ENCODE measurements at places on chromosomes 5 and 9.

DNA sequence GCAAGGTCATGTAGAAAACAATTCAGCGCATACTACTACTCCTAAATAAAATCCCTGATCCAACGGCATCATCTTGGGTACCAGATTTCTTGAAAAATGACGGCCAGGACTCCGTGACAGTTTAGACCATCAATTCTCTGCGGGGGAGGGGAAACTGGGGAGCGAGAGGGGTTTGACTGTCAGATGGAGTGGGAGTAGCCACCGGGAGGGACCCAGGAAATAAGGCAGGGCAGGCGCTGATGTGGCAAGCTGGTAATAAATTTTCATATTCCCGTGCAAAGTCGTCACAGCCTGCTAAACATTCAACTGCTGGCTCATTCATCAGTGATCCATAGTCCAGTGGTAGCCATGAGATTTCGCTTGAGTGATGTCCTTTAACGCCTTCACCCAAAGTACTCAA is 457 bp upstream of the CDH18 start:
- no peak for DNase-seq

GRCh38 chr9:87464992-87465378 is 32.7 kb upstream of the DAPK1 start:
- DNase-seq: no peak

DNA sequence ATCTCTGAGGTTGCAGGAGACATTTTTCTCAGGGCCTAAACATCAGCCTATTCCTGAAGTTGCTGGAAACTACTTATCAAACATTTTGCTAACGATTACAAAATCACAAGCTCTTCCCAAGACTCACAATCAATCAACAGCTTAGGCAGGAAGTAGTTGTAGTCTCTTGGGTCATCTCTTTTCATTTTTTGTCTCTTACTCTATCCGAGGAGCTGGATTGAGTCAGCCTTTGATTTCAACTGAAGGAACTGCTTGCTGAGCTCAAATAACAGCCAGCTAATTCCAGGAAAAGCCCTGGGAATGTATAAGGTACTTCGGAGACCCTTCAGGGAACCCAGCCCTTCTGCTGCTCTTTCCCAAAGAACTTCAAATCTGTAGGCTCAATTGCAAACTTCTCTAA is 398.9 kb downstream of the PLK2 start:
- no peak for DNase-seq

DNA sequence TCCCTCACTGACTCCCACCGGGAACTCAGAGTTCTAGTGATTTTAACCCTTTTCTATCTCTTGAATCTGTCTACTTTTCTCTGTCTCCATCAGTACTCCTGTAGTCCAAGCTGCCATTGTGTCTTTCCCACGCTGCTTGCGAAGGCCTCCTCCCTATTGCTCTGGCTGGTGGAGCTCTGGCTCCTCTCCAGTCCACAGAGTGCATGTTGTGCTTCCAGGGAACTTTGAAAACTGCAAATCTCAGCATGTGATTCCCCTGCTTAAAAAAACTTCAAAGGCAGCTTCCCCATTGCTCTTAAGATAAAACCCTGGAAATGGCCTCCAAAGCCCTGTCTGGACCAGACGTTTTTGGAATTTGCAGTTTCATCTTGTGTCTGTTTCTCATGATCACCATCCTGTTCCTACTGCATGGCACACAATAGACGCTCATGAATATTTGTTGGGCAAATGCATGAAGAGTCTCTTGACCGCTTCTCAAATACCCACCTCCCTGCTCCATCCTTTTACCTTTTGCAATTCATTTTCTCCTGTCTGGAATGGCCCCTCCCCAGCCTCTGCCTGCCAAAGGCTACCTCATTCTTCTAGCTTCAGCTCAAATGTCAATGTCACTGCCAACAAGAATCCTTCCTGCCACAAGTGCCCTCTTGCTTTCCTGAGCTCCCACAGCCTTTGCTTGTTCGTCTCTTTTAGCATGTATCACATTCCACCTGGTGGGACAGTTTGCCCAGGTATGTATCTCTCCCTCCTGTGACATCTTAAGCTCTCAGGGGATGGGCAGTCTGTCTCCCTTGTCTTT is 293.2 kb downstream of the ARHGAP26 start:
- no peak for DNase-seq
